ENCODE measurements at places on chromosomes 1 and 21. TPM values are rescaled to one million over a fixed set of nuclear protein-coding genes. Genes with fewer than 3 reads are reported as not detected.
A peak's percentile ranks its signal among the peaks of the same experiment; 100 is the strongest.

DNA sequence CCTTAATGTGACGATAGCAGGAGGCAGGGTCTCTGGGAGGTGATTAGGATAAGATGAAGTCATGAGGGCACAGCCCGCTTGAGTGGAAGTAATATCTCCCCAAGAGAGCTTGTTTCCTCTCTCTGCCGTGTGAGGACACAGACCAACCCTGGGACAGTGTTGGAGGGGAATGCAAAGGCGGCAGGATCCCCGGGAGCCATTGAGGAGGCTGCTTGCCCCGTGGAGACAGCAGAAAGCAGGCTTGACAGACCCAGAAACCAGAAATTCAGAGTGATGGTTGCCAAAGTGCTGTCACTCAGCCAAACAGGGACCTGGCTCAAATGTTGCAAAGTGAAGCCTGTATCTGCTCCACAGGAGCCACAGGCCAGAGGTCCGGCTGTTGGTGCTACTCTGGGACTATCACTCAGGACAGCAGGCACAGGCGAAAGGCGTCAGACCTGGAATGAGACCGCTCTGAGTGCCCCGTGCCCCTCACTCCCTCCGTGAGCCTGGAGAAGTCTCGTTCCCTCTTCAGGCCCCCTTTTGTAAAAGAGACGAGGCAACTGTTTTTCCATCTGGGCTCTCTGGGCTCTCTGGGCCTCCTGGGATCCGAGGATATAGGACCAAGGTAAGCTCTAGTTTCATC, 96.6 kb upstream of the VANGL1 start:
- H3K4me3 ChIP-seq, result no peak overlapping the region
- no peaks in the 10 kb centered on the region for H3K27me3 ChIP-seq
- peaks cover 15% of the 10 kb centered on the region for H3K4me1 ChIP-seq
- H3K36me3 ChIP-seq, result no peaks in the 10 kb centered on the region
- no peak for DNase-seq

- no peaks in the 10 kb centered on the region for H3K36me3 ChIP-seq
- no peaks in the 10 kb centered on the region for H3K27me3 ChIP-seq
- peak; percentile 83 for DNase-seq
- peaks cover 29% of the 10 kb centered on the region for H3K4me1 ChIP-seq
Measured at GRCh38 chr21:37658817-37659458, 257.3 kb downstream of the KCNJ6 start.

DNA sequence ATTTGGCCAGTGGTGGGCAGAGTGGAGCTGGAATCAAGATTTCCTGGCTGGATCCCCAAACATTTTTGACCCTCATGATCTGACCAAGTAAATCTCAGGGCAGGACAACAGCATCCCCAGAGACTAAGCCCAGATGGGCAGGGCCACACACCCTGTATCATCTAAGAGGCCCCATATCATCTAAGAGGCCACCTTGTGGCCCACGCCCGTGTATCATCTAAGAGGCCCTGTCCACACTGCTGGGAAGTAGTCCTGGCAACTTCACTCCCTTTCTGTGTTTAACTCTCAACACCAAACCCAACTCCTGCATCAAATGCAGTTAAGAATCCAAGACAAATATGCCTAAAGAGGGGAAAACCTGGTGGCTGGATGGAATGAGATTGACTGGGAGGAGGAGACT, 81.6 kb upstream of the SSX2IP start:
- H3K4me3 ChIP-seq, result no peak overlapping the region
- no peak for DNase-seq
- H3K27ac ChIP-seq, result no peak overlapping the region
- H3K27me3 ChIP-seq, result no peaks in the 10 kb centered on the region
- peaks cover under 1% of the 10 kb centered on the region for H3K4me1 ChIP-seq
- H3K36me3 ChIP-seq, result no peaks in the 10 kb centered on the region

The TNFRSF9 gene
- 0.98 TPM for total RNA-seq

GRCh38 chr21:46604975-46605766, at the start of gene S100B:
Gene S100B, minus strand, starts transcription at chr21:46605082. Its CDS starts 2,667 bp downstream, at chr21:46602415.
- no peaks in the 10 kb centered on the region for H3K4me1 ChIP-seq
- no peaks in the 10 kb centered on the region for H3K36me3 ChIP-seq
- no peak within 1 kb of the TSS for H3K27ac ChIP-seq
- peaks cover 20% of the 10 kb centered on the region for H3K27me3 ChIP-seq
- DNase-seq, result no peak

The BRINP3 gene
- 0.26 TPM for total RNA-seq

The GSTM4 gene
- total RNA-seq, result 4.7 TPM

GRCh38 chr1:19390901-19391595, 78.9 kb downstream of the SLC66A1 start:
- peaks cover 25% of the 10 kb centered on the region for H3K36me3 ChIP-seq
- H3K4me1 ChIP-seq, result peaks cover 26% of the 10 kb centered on the region
- no peak overlapping the region for H3K27ac ChIP-seq
- H3K4me3 ChIP-seq, result no peak overlapping the region

The OR2L13 gene
- total RNA-seq, result not detected

GRCh38 chr1:37255136-37255795, 219.1 kb upstream of the ZC3H12A start:
- peaks cover 50% of the 10 kb centered on the region for H3K27me3 ChIP-seq
- H3K36me3 ChIP-seq, result no peaks in the 10 kb centered on the region
- no peak overlapping the region for H3K27ac ChIP-seq
- DNase-seq, result peak; percentile 34

- no peaks in the 10 kb centered on the region for H3K4me1 ChIP-seq
- H3K27me3 ChIP-seq, result no peaks in the 10 kb centered on the region
- no peaks in the 10 kb centered on the region for H3K36me3 ChIP-seq
- no peak overlapping the region for H3K27ac ChIP-seq
- DNase-seq, result no peak
Measured at GRCh38 chr21:31530897-31531705, 128.4 kb upstream of the SOD1 start.

DNA sequence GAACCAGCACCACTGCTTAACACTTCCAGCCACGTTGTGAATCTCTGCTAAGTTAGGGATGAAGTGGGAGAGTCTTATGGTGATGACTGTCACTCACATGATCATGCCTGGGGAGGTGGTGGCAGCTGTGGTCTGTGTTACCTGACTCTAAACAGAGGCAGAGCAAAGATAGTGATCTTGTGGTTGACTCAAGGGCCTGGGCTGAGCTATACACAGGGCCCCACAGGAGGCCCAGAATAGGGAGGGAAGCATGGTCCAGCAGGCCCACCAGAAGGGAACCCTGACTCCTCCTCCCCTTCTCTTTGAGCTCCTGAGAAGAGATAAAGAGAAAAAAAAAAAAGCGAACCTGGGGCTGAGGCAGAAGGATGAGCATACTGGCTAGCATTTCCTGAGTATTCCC, 55.0 kb downstream of the PLXNA2 start:
- peaks cover 49% of the 10 kb centered on the region for H3K4me1 ChIP-seq
- peak overlapping the region; percentile 73 for H3K27ac ChIP-seq
- peaks cover 10% of the 10 kb centered on the region for H3K36me3 ChIP-seq
- DNase-seq, result no peak
- H3K4me3 ChIP-seq, result no peak overlapping the region
- H3K27me3 ChIP-seq, result no peaks in the 10 kb centered on the region

The SV2A gene
- 0.12 TPM for total RNA-seq

GRCh38 chr21:36639769-36640168, 59.1 kb upstream of the SIM2 start:
- no peak overlapping the region for H3K27ac ChIP-seq
- no peaks in the 10 kb centered on the region for H3K27me3 ChIP-seq
- H3K36me3 ChIP-seq, result peaks cover 4% of the 10 kb centered on the region
- no peak overlapping the region for H3K4me3 ChIP-seq
- H3K4me1 ChIP-seq, result no peaks in the 10 kb centered on the region
- DNase-seq, result no peak

The HOOK1 gene
- 23.3 TPM for total RNA-seq

All from MCF 10A (cell line).